Activated B cell treated with CpG ODN at 0.5 μM for 24 hours (primary cell): ENCODE measurements at places on chromosomes 5 and 9.

DNA sequence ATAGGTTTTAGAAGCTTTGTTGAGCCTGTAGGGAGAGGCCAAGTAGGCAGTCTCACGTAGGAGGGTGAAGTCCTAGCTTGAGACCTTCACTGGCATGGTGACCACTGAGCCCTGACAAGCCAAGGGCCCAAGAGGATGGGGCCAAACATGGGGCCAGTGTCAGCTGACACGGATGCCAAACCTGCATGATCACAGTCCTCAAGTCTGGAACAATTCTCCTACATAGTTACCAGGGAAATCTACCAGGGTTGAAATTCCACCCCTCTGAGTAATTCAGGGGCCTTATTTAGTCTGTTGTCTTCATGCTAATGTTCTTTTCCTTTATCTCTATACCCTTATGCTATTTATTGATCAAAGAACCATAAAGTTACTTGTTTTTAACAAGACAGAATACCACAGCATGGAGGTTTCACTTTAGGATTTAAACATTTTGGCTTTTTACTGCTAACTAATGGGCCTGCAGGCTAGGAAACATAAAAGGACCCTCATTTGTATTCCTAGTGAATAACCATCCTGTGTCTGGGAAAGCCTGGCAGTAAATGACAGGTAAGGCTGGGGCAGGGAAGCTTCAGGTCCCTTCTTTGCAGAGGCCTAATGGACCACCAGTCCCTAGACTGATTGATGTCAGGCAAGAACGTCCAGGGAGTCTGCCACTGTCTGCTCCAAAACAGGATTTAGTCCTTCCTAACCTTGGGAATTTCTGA, 140.8 kb downstream of the FGF1 start:
- no peak for DNase-seq

- DNase-seq, result no peak
Observed at GRCh38 chr5:51465165-51465564, 81.9 kb downstream of the ISL1 start.

DNA sequence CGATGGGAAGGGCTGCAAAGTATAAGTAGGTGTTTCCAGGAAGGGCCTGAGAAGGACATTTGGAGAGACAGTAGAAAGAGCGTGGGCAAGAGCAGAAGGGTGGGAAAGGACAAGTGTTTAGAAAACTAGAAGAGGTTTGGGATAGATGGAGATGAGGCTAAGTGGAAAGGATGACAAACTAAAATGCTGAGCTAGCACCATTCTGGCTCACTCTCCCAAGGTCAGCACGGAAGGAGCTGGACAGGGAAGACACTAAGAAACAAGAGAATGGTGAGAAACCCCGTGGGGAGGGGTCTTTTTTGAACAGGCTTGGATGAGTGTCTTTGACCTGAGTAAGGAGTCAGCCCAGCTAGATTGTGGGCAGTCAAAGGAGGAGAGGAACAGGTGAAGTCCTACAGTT, 286.0 kb downstream of the CDK5RAP2 start:
- DNase-seq, result no peak

- DNase-seq, result no peak
Observed at GRCh38 chr9:86641970-86642369, 287.8 kb upstream of the TUT7 start.

GRCh38 chr5:148829734-148830133, 3.3 kb downstream of the ADRB2 start:
- no peak for DNase-seq

DNA sequence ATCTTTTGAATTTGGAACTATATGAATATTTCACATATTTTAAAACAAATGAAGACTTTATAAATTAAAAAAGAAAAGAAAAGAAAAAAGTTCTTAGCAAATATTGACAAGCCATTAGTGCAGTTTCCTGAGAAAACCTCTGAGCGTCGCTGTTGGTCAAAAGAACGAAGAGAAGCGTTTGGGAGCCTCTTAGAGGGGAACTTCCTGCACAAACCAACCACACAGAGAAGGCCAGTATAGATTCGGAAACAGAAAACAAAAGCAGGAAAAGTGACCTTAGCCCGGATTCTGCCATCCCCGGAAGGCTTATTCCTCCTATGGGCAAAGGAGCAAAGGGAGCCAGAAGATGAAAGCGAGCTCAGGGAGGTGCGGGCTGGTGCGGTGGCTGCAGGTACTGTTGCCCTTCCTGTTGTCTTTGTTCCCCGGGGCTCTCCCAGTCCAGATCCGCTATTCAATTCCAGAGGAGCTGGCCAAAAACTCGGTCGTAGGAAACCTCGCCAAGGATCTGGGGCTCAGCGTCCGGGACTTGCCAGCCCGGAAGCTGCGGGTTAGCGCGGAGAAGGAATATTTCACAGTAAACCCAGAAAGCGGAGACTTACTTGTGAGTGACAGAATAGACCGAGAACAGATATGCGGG, at the start of gene PCDHGB2:
Gene PCDHGB2 (plus strand): TSS at position 205 of the 637 bp plus-strand sequence. CDS start 142 bp downstream, at position 347.
- DNase-seq, result no peak

DNA sequence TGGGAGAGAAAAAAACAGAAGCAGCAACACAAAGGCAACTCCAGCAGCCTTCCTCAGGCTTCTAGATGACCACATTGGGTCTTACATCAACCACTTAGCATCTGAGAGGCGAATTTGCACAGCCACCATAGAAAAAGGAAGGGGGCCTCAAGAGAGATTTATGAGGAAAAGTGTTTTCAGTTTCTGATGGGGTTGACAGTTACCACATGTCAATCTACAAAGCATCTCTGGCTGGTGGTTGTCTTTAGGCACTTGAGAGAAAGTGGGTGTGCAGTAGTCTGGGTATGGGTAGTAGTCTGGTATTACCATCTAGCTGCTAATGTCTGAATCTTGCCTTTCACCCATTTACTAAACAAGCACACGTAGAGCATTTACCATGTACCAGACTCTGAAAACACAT, 137.5 kb downstream of the BAAT start:
- no peak for DNase-seq

- DNase-seq, result no peak
Observed at GRCh38 chr9:121783521-121784507, 132.4 kb downstream of the DAB2IP start.

DNA sequence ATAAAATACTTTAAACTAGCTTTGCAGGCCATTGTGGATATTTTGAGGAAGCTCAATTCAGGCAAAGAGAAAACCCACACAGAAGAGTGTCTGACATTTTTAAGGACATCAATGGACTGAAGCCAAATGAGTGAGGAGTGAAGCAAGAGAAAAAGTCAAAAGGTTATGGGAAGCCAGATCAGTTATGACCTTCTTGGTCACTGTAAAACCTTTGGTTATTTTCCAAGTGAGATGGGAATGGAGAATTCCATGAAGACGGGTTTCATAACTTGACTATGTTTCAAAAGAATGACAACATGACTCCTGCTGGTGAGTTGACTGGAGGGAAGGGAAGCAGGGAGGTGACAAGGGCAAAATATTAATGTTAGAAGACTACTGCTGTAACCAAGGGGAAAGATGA, 585.2 kb downstream of the EFNA5 start:
- DNase-seq, result no peak

- DNase-seq, result no peak
Observed at GRCh38 chr9:132035679-132036078, 44.0 kb downstream of the MED27 start.

- DNase-seq, result no peak
Observed at GRCh38 chr5:103327893-103328292, 69.3 kb downstream of the MACIR start.

- peak; percentile 82 for DNase-seq
Observed at GRCh38 chr9:127937388-127938297, at the start of gene DPM2. DPM2 (minus strand) TSS chr9:127937854; CDS start chr9:127937820, 34 bp downstream.

DNA sequence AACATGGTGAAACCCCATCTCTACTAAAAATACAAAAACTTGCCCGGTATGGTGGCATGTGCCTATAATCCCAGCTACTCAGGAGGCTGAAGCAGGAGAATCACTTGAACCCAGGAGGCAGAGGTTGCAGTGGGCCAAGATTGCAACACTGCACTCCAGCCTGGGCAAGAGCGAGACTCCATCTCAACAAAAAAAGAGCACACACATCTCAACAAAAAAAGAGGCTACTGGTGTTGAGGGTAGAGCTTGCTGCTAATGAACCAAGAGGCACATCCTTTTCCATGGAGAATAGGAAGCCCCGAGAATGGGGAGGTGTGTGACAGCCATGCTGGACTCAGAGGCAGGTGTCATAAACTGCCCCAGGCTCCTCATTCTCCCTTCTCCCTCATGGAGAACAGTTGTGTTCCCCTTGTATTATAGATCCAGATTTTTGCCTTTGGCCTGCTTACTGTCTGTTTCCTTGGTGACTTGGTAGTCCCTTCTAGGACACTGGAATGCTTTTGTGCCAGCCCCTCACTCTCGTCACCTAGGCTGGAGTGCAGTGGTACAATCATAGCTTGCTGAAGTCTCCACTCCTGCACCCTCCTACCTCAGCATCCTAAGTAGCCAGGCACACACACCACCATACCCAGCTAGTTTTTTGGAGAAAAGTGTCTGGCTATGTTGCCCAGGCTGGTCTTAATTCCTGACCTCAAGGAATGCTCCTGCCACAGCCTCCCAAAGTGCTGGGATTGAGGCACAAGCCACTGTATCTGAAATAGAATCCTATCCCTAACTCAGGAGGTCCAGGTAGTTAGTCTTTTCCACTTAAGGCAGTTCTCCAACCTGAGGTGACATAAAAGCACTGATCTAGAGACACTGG, 5.1 kb downstream of the RPL12 start:
- DNase-seq, result no peak

- no peak for DNase-seq
Observed at GRCh38 chr5:89929173-89929572, 480.4 kb downstream of the CETN3 start.

GRCh38 chr5:113178073-113178779, 201.6 kb downstream of the DCP2 start:
- no peak for DNase-seq

GRCh38 chr9:136793086-136793946, 2.2 kb downstream of the TMEM141 start:
- no peak for DNase-seq

DNA sequence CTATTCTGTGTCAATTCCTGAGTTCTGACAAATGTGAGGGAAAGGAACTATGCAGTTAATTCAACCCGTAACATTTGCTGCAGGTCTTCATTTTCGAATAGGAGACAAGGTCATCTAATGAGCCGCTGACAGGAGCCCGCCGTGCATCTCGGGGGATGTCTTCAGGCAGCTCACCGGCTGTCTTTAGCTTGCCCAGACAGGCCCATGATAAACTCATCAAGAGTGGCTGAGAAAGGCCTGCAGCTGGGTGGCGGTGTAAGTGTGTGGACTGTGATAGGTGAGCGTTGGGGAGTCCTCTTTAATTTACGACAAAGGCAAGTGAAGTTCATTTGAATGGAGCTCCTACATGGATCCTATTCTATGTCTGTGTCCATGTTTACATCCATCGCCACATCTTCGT, 190.5 kb downstream of the ADCY2 start:
- DNase-seq, result no peak

DNA sequence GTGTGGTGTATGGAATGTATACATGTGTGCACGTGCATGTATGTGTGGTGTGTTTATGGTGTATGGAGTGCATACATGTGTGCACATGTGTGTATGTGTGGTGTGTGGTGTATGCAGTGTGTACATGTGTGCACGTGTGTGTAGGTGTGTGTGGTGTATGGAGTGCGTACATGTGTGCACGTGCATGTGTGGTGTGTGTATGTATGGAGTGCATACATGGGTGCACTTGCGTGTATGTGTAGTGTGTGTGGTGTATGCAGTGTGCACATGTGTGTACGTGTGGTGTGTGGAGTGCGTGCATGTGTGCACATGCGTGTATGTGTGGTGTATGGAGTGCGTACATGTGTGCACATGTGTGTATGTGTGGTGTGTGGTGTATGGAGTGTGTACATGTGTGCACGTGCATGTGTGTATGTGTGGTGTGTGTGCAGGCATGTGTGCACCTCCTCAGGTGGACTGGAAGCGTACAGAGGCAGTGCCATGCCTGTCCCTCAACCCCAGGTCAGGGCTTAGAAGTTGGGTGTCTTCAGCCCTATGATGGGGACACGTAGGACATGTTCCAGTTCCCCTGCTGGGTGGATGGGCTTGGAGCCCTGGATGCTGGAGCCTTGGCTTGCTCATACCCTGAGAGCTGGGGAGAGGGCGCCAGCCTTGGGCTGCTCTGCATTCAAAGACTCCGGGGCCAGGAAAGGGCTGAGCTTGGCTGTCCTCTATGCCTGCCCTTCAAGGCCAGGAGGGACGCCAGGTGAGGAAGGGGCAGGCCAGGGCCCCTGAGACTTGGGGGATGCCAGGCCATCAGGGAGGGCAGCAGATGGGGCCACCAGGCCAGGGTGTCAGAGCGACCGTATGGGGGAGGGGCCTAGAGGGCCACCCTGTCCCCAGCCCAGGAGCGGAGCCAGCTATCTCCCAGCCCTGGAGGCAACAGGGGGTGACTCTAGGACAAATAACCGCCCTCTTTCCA, 12.2 kb downstream of the MYMK start:
- DNase-seq, result no peak

GRCh38 chr5:3324421-3325101, 271.1 kb upstream of the IRX1 start:
- DNase-seq, result no peak

DNA sequence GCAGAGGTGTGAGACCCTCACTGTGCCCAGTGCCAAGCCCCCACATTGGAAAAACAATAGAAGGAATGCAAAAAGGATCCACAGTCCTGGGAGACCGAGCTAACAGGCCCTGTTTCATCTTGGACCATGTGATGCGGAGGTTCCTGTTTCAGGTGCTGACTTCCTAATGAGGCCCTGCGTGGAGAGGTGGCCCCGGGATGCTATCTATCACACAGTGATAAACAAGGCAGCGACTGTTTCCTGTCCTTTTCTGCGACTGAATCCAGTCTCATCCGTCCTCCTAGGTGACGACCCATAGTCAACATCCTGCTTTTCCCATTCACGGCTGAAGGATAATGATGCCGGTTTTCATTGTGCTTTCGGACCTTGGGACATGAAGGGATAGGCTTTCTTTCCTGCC, 56.4 kb upstream of the BOD1 start:
- DNase-seq, result no peak

- no peak for DNase-seq
Observed at GRCh38 chr5:126723643-126724042, 53.3 kb upstream of the LMNB1 start.

- DNase-seq, result no peak
Observed at GRCh38 chr5:25427240-25427639, 782.5 kb upstream of the CDH10 start.

- DNase-seq, result no peak
Observed at GRCh38 chr5:24005384-24005783, 498.0 kb downstream of the PRDM9 start.

GRCh38 chr9:18447131-18447530, 26.8 kb upstream of the ADAMTSL1 start:
- no peak for DNase-seq

- DNase-seq, result no peak
Observed at GRCh38 chr9:131302244-131303075, 12.9 kb downstream of the PLPP7 start.

- no peak for DNase-seq
Observed at GRCh38 chr5:2196989-2197619, 314.4 kb upstream of the IRX4 start.

DNA sequence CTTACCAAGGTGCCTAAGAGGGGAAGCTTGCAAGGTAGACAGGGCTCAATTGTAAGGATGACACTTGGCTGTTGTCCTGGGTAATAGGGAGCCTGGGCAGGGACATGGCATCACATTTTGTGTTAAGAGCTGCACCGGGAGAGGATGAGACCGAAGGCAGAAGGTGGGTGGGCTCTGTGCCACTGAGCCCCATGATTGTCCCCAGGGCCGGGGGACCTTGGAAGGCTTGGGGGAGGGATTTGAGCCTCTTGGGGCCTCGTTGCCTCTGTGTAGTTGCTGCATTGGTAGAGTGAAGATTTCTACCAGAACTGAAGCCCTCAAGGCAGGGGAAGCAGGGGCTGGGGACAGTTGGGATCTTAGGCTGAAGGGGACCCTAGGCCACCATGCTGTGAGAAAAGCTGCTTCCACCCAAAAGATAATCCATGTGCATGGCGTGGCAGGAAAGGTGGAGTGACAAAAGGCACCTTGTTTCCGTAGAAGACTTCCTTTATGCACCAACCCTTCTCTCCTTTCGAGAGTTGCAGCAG, 11.9 kb downstream of the FGF18 start:
- no peak for DNase-seq
